ENCODE measurements at places on chromosomes 6 and 20.

DNA sequence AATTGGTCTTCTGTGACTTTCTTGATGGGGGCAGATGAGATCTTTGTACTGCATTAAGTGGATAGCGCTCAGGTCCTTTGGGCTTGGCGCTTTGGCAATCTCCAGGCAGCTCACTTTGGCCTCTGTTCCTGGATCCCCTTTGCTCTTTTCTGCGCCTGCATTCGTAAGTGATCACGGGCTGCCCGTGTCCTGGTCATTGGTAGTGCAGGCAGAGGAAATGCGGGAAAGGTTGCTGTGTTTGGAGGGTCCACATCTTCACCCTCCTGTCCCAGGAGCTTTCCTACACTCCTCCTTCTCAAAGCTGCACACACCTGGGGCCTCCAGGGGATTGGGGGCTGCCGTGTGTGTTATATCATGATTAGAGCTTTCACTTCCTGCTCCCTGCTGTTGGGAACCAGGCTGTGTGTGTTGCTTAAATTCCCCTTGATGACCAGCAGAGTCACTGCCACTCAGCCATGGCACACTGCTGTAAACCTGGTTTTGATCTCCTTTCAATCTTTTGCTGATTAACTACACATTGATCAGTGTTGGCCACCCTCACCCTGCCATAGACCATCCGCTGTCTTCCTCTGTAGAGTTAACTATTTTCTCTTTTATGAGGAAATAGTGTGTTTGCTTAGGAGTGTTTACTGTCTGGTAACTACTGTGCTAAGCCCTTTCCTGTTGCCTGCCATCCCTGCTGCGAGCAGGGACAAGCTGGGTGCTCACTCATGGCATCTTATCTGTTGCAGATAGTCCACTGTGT is 13.0 kb upstream of the SNHG17 start:
- no peak for DNase-seq

DNA sequence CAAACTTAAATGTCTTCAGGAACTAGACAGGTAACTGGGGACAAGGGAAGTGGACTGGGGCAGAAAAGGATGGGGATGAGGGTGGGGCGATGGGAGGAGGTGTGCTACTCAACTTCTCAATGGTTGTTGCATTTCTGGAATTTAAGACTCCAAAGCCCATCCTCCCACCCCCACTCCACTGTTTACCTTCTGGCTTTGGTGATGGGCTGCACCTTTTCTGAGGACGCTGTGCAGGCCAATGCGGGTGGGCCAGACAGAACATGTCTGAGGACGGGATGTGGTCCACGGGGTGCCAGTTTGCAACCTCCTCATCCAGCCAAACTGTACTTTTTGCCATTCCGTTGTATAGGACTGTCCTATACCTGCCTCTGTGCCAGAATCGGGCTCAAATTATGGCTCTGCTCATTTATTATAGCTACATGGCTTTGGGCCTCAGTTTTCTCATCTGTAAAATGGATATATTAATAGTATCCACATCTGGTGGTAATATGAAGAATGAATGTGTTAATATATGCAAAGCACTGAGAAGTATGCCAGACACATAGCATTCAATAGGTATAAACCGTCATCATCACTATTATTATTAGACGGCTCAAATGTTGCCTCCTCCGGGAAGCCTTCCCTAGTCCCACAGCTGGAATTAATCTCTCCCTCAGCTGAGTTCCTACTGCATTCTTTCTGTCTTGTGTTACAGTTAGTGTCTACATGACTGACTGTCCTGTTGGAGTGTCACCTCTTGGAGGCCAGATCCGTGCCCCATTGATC is 31.0 kb upstream of the VEGFA start:
- DNase-seq, result no peak

- DNase-seq, result no peak
Measured at GRCh38 chr6:86016567-86016966, 373.9 kb upstream of the SYNCRIP start.

DNA sequence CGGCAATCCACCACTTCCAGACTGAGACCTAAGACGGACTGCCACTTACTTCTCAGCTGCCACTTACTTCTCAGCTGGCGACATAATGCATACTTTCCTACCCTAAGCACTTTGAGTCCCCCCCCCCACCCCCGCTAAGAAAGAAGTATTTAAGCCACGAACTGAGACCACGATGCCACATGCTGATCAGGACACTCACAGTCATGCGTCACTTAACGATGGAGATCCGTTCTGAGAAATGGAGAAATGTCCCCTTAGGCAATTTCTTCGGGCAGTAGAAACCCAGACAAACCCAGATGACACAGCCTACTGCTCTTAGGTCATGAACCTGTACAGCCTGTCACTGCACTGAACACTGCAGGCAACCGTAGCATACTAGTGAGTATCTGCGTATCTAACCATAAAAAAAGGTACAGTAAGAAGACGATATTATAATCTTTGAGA is 690 bp downstream of the IFNGR1 start:
- peak; percentile 57 for DNase-seq

DNA sequence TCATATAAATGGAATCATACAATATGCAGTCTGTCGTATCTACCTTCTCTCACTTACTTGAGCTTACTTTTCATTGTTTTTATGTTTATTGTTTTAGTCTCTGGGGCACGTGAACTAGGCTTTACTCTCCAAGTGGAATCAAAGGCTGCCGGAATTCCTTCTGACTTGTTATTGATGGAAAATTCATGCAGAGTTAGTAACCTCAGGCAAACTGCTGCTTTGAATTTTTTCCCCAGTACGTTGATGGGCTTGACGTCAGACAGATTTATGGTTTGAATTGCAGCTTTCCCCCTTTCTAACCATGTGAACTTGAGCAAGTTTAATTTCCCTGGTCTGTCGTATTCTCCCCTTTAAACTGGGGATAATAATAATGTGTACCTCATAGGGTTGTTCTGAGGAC is 68.6 kb downstream of the ZDHHC14 start:
- DNase-seq, result no peak

- DNase-seq, result no peak
Measured at GRCh38 chr20:29314294-29314693, 1943.2 kb upstream of the DEFB115 start.
